ENCODE measurements at places on chromosomes 16 and 17.

DNA sequence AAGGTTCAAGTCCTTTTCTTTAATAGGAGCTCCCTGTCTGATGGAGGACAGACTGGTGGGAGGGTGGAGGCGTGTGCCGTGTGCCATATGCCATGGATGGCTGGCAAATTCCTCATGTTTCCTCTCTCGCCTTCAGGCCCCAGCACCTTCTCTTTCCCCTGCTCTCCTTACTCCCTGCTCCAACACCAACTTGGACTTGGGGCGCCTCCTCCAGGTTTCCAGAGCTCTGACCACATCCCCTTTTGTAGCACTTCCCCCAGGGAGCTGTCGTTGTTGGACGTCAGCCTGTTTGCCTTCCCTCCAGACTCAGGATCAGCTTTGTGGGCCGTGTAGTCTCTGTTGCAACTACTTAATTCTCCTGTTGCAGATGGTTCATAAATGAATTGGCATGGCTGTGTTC, 30.7 kb downstream of the TMC7 start:
- DNase-seq = no peak

GRCh38 chr17:57585341-57586195, 159.5 kb downstream of the CCDC182 start:
- DNase-seq = no peak

DNA sequence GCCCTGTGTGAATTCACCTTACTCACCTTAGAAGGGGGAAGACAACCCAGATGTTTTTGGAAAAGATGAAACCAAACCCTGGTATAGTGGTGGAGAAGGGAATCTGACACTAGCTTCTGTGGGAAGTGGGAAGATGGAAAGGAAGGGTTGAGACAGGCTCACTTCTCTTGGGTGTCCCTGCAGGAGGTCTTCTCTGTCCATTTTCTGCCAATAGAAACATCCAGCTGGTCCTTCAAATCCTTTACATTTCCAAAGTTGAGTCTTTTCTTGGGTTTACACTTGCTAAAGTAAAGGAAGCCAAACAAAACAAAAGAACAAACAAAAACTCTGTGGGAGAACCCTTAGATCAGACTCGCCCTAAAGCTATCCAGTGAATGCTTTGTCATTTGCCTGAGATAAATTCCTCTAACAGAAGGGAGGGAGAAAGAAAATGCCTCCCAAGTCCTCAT, 10.2 kb downstream of the HOXB1 start:
- no peak for DNase-seq

DNA sequence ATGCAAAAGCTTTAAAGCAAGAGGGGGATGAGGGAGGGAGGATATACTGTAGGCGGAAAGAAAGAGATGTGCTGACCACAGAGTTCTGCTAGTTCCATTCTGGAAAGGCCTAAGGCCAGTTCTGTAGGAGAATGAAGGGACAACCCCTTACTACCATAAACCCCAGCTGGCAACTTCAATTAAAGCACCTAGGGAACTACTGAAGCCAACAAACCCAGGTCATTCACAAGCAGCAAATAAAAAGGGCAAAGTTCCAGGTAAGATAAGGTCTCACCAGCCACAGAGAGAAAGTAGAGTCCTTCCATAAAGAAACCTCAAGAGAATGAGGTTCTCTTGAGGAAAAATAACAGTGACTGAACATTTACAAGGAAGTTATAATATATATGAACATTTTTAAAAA, 12.8 kb downstream of the TERF2 start:
- no peak for DNase-seq

DNA sequence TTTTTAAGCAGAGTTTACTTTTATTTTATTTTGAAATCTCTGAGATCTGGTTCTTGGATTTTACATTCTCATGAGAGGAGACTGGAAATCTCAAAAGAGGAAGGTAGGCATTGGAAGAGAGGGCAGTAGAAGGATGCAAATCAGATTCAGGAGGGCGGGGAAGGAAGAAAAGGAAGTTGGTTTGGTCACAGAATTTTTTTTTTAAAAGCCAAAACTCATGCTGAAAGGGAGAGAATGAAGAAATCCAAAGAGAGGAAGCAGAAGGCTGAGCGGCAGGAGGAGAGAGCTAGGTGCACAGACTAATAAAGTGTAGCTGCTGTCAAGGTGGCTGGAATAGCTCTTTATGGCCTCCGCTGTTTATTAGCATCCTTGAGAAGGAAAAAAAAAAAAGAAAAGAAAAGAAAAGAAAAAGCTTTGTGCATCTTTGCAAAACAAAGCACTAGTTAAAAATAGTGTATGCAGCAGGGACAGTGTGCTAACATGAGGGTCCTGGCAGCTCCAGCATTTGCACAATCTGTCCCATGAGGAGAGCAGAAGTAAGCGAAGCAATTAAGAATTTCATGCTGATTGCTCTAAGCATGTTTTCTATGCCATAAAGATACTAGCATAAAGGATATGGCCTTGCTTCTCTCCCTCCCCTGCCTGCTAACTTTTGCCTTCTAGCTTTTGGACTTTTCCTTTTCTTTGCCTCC, 194.2 kb downstream of the ZFHX3 start:
- no peak for DNase-seq

- DNase-seq = no peak
Observed at GRCh38 chr16:85842435-85842834, 42.9 kb downstream of the COX4I1 start.

DNA sequence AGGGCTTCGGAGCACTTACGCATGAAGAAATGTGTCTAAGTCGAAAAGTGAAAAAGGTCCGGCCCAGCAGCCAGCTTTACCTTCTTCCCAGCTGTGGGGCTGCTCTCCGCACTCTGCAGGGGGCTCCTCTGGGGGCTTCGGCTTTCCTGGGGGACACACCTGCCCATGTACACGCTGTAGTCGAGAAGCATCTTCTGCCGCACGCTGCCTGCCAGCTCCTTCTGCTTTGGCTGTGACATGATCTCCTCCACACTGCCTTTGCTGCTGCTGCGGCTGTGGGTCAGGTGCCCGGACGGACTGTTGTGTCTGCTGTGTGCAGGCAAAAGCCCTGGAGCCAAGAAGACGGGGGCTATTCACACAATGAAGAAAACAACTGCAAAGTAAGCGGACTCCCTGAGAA, 58.1 kb upstream of the ERN1 start:
- no peak for DNase-seq

DNA sequence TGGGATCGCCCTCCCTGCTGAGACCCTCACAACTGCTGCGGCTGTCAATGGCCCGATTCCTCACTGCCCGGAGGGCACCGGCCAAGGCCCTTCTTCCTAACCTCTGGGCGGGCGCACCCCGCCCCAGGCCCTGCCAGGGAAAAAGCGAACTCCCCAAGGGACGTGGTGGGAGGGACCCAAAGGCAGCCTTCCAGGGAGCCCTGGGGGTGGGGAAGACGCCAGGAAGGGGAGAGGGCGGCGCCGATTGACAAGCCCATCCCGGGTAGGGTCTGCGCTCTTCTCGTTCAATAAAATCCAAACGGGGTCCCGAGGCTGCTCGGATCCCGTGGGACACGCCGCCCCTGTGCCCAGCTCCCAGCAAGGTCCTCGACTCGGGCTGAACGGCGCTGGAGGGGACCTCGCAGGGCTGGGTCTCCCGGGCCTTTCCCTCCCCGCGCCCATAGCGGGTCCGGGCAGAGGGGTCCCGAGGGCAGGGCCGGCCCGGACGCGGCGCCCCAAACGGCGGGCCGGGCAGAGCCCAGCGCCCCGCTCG, 416 bp downstream of the KIFC3 start:
- no peak for DNase-seq

- no peak for DNase-seq
Observed at GRCh38 chr17:31318298-31318801, 3.1 kb downstream of the EVI2A start.

DNA sequence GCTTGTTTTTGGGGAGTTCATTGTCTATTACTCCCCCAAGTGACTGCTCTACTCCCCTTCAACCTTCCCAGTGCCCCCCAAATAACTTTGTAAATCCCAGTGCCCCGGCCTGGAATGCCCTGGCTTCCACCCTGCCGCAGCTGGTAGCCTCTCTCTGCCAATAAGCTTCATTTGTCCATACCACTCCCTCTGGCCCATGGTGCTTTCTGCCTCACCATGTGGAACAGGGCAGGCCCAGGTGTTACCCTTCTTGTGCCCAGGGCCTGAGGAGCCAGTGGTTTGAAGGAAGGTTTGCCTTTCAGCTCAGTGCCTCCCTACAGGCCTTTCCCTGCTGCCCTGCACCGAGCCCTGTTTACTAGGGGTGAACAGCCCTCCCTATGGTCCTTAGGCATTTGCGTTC, 134.2 kb downstream of the AATF start:
- DNase-seq = no peak

DNA sequence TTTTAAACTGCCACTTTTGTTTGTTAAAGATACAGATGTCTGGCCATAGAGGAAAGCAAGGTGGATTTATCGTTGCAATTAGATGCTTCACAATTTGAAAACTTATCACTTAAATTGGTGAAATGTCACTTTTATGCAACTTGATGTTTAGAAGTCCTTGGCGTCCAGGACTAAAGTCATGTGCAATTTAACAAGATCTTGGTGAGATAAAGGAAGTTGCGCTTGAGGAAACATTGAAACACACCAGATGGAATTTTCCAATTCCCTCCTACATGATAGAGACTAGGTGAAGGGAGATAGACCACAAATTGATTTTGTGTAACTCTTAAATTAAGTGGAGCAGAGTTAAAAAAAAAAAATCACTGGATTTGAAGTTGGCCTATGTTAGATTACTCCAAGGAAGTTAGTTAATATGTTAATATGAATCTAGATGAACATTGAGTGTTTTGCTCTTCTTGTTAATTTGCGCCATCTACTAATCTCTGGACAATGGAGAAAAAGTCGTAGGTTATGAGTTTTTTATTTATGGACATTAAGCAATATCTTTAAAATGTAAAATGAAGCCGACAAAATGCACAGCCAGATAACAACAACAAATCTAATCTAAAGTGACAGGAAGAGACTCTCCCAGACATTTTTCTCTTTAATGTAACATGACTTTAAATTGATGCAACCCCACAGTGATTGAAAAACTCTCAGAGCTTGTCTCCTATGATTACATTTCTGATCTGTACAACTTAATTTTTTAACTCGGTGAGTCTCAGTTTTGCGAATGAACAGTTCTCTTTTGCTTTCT, 119.6 kb downstream of the WWOX start:
- DNase-seq = no peak

- DNase-seq = no peak
Observed at GRCh38 chr17:290626-291025, 62.0 kb downstream of the RPH3AL start.

DNA sequence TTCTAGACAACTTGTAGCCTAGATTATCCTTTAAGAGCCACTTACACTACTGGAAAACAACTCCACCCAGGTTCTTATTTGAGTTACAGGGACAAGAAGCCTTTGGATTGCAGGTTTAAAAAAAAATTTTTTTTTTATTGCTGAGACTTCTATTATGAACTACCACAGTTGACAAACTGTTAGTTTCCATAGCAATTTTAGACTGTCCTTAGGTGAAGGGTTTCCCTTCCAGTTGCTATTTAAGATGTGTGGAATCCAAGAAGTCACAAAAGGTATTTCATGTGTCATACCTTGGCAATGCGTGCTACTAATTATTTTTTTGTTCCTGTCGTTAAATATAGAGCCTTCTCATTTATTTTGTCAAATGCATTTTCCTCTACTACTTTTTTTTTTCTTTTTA, 253.2 kb downstream of the PRKCA start:
- no peak for DNase-seq

GRCh38 chr17:29369831-29370735, 20.1 kb upstream of the TAOK1 start:
- peak; percentile 31 for DNase-seq

DNA sequence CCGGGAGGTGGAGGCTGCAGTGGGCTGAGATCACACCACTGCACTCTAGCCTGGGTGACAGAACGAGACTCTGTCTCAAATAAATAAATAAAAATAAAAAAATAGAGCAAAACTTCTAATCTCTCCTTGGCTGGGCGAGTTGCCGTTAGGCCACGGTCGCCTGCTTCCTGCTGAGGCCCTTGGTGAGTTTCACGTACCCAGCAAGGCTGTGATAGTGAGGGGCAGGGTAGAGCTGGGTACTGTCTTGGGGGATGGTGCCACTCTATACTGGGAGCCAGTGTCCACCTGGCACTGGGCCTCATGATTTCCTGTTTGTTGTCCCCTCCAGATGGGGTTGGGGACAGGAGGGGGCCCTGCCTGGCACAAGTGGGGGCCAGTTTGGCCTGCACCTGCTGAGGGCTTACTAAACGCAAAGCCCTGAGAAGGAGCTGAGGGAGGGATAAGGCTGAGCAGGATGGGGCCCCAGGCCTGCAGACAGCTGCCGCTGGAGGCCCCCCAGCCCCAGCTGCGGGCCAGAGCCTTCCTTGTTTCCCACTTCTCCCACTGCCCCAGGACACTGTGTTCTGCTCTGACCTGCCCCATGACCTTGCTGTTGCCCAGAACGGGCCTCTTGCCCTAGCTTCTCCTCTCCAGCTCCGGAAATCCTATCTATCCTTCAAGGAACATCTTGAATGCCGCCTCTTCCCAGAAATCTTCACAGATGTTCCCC, 25.4 kb downstream of the GJD3 start:
- DNase-seq = no peak

DNA sequence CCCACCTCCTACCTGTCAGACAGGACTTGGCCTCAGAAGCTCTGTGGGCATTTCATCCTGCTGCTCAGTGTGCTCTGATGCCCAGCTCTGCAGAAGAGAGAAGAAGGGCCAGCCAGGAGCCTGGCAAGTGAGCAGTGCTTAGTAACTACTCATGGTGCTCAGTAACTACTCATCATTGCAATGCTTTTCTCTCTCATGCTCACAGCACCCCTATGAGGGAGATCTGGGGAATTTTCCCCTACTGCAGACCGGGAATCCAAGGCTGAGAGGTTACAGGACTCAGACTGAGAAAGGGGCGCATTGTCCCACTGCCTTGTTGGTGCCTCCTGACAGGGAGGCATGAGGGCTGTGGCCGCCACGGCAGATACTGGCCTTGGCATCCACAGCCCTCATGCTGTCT, 261.1 kb downstream of the C16orf95 start:
- no peak for DNase-seq

GRCh38 chr17:42174126-42174783, 6.7 kb downstream of the KCNH4 start:
- no peak for DNase-seq

- no peak for DNase-seq
Observed at GRCh38 chr16:81707411-81708265, 71.5 kb upstream of the PLCG2 start.

GRCh38 chr17:65099941-65100315, 37.2 kb upstream of the RGS9 start:
- peak; percentile 74 for DNase-seq

- no peak for DNase-seq
Observed at GRCh38 chr17:78779850-78780249, 2.2 kb downstream of the CYTH1 start.

GRCh38 chr16:74565378-74565777, 41.5 kb downstream of the GLG1 start:
- DNase-seq = no peak

- no peak for DNase-seq
Observed at GRCh38 chr17:8672326-8672725, 41.8 kb upstream of the MYH10 start.

Measured in stimulated activated CD4-positive, alpha-beta T cell treated with anti-CD3 and anti-CD28 coated beads, Interleukin-2, amount 100 ng/mL, for 4 hours (primary cell).